ENCODE measurements at places on chromosomes 4 and X.
A peak's percentile ranks its signal among the peaks of the same experiment; 100 is the strongest.

GRCh38 chr4:20256381-20256881 is 4.7 kb downstream of the SLIT2 start:
- no peak for DNase-seq

- no peak for DNase-seq
These were observed 6.4 kb downstream of the CXCL3 start for GRCh38 chr4:74032064-74032463.

DNA sequence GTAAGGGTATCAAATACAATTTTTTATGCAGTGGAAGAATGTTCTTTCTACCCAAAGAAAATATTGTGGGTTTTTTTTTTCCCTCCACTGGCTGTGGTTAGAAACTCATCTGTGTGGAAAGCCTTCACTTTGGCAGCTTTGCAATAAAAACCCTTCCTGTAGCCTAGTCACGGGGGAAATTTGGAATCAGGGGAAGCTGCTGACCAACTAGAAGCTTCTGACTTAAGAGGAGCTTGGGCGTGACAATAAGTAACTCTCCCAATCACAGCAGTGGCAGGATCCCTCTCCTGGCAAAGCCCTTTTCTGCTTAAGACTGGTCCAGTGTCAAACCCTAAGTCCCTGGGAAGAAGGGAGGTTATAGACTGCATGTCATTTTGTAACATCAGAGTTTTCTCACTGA is 87.9 kb downstream of the LRRC66 start:
- DNase-seq, result no peak

- DNase-seq, result no peak
These were observed 9.5 kb downstream of the ASB5 start for GRCh38 chr4:176259330-176260090.

- DNase-seq, result no peak
These were observed 1.0 kb downstream of the ENAM start for GRCh38 chr4:70629469-70630090.

- DNase-seq, result peak; percentile 96
These were observed 10.3 kb upstream of the CXCL2 start for GRCh38 chr4:74109116-74109869.

GRCh38 chrX:3807906-3808305 is 94.5 kb upstream of the PRKX start:
- no peak for DNase-seq

DNA sequence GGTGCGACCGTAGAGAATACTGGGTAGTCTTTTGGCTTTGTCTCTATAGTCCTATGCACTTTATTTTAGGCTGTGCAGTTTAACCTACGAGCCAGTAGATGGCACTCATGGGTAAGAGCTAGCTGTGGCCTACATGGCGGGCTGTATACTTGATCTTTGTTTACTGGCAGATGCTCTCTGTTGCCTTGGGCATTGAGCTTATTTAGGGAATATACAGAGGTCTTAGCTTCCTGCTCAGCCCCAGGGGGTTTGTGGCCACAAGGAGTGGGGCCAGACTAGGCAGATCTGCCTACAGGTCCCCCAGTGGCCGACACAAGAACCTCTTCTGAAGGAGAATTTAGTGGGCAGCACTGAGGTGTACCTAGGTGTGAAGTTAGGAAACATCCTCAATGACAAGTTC is 227.6 kb upstream of the HDX start:
- DNase-seq, result peak; percentile 30

DNA sequence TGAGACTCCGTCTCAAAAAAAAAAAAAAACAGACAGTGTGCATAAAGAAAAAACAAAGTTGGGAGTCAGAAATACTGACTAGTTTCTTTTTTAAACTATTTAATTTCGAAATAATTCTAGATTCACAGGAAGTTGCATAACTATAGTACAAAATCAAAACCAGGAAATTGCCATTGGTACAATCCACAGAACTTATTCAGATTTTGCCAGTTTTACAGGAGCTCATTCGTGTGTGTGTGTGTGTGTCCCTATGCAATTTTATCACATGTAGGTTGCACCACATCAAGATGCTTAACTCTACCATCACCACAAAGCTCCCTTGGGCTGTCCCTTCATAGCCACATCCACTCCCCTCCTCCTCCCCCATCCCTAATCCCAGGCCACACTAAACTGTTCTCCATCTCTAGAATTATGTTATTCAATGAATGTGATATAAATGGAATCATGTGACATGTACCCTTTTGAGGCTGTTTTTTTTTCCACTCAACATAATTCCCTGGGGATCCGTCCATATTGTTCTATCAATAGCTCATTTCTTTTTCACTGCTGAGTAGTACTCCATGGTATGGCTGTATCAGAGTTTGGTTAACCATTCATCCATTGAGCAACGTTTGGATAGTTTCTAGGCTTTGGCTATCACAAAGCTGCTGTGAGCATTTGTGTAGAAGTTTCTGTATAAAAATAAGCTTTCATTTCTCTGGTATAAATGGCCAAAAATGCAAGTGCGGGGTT is 16.3 kb upstream of the DDX3X start:
- peak; percentile 64 for DNase-seq

DNA sequence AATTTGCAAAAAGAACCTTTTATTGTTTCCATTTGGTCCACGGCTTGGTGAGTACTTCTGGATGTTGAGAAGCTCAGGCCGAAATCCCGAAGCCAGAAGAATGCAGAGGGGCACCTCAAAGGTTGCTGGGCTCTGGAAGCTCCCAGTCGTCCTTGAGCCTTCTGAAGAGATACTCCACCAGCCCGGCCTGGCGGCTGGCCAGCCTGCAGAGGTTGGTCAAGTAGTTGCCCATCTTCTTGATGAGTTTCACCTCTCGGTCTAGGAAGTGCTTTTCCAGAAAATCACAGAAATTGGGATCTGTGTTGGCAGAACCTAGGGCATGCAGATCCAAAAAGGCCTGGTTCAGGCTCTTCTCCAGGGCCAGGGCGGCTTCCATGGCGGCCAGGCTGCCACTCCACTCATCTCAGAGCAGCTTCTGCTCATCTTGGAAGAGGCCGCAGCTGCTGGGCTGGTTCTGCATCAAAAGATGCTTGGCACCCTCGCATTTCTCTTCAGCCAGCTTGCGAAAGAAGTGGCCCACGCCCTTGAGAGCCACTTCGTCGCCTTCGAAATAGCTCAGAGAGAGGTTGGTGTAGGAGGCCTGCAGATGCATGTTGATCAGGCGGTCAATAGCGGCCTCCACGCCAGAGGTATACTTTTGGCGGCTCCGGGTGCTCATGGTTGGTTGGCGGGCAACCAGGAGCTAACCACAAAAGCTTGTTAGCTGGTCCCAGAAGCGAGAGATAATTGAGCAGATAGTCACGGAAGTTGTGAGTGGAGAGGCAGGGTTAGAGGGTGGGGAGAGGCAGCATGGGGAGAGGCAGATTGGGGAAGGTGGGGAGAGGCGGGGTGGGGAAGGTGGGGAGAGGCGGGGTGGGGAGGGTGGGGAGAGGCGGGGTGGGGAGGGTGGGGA is 76.5 kb upstream of the TSPAN7 start:
- DNase-seq, result no peak

DNA sequence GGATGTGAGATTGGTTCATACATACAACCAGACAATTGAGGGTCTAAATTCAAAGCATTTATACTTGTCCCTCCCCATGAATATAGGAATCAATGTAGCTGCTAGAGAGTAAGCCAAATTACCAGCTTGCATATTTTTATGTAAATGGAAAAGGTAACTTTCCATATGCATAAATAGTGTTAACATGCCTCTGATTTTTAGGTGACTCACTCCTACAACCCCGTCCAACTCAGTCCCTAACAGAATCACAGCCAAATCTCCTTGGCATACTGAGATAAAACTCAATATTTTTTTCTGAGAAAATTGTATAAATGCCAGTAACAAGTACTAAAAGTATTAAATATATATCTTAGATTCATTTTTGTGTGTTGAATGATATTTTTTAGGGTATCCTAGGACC is 67.2 kb downstream of the INPP4B start:
- no peak for DNase-seq

DNA sequence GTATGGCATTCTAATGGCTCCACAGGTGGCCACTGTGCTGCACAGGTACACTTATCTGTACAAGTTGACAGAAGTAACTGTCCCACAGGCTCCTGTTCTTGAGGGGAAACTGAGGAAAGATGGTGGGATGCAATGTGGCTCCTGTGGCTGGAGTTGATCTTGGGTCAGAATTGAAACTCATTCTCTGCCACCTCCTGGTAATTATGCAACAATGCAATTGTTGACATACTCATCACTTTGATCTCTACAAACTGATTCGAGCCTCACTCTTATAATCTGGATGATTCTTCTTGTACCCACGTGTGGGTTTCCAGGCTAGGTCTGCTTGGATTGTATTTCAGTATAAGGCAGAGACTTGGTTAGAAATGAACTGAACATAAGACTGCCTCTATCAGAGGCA is 148.8 kb downstream of the CCNG2 start:
- no peak for DNase-seq

GRCh38 chr4:67658302-67658701 is 42.7 kb downstream of the UBA6 start:
- no peak for DNase-seq

- no peak for DNase-seq
These were observed 1.6 kb upstream of the LNX1 start for GRCh38 chr4:53592686-53593501.

DNA sequence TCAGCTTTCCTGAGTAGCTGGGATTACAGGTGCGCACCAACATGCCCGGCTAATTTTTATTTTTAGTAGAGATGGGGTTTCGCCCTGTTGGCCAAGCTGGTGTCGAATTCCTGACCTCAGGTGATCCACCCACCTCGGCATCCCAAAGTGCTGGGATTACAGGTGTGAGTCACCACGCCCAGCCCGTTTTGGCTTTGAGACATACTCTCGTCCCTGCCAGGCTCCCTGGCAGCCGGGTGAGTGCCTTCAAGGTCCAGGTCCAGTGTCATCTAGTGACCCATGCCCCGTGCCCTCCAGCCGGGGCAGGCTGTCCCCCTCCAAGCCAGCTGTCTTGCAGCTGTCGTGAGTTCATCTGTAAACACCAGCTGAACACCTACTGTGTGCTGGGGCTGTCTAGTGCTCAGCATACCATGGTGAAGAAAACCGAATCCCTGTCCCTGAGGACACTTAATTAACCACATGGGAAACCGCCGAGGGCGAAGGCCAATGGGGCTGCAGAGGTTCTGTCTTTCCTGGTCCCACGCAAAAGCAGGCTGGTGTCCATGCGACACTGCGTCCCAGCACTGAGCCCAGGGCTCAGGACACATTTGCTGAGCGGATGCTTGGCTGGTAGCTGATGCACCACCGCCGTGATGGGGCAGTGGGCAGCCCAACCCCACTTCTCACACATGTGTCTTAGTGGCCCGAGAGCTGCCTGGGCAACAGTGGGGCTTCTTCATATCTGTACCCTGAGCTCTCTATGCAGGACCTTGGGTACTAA is 21.9 kb downstream of the NSG1 start:
- no peak for DNase-seq

DNA sequence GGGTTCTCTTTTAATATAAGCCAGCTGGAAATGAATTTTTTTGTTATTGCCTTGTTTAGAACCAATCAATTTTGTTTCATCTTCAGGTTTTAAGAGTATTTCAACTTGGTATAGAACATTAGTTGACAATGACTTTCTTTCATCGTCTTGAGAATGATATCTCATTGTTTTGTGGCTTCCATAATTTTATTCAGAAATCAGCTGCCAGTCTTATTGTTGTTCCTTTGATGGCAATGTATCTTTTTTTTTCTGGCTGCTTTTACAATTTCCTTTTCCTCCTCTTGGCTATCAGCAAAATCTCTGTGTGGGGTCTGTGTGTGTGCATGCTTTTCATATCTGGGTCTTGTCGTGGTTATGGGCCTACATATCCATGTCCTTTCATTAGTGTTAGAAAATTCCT is 1536.4 kb upstream of the TENM3 start:
- no peak for DNase-seq

DNA sequence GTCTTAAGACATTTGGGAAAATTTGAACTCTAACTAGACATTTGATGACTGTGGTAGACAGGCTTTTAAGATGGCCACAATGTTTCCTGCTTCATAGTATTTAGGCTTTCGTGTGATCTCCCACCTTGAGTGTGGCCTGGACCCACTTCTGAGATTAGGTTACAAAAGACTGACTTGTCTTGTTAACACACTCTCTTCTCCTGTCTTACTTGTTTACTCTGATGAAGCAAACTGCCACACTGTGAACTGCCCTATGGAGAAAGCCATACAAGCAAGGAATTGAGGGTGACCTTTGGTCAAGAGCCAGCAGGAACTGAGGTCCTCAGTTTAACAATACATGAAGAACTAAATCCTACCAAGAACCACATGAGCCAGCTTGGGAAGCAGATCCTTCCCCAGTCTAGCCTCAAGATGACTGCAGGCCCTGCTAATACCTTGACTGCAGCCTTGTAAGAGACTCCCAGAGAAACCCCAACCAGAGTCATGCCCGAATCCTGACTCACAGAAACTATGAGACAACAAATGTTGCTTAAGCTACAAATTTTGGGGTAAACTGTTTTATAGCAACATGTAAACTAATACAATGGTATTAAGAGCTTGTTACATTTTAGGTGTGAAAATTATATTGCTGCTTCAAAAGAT is 20.3 kb downstream of the UBA6 start:
- DNase-seq, result peak; percentile 34

DNA sequence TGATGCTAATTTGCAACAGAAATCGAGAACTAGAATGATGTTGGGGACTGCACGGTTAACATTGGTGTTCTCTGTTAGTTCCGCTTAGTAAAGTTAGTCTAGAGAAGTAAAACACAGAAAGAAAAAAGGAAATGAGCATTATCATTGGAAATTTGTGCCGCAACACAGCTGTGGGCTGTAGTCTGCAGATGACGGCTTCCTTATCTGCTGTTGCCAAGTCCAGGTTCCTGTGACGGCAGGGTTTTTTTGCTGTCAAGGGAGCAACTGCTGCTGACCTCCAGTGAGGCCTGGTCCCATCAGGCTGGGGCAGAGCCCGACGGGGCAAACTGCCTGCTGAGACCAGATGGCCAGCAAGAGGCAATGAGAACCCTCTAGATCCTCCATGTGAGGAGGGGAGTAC is 38.9 kb upstream of the PHEX start:
- DNase-seq, result peak; percentile 67

DNA sequence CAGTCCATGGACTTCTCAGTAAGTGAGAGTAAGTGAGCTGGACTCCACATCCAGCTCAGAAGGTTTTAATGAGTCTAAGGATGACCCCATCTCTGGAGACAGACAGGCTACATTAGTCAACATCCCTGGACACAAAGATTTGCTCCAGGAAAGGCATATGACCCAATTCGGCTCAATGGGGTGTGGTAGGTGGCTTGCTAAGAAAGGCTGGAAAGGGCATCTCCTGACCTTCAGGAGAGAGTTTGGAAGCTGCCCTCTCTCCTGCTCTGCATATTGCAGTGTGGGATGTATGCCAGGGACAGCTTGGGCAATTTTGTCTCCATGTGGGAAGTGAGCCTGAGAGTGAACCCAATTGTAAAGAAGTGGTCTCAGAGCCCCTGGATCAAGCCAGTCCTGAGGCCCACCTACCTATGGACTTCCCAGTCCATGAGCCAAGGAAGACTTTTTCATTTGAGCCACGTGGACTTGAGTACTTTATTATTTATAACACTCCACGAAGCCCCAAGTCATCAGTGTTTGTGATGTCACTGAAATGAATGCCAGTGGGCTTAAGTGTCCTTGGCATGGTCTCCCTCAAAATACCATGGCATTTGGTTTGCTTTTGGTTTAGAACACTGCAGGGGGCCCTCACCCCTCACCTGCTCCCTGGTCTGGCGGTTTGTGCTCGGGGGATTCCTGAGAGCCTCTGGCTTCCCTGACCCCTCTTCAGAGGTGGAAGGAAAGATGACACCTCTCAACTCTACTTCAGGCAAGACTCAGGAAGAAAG is 10.4 kb upstream of the ABLIM2 start:
- DNase-seq, result no peak

Data from suppressor macrophage treated with lipopolysaccharide for 4 hours (primary cell).